ENCODE measurements at places on chromosomes 12 and 14.

- DNase-seq: no peak
These were observed 14.9 kb upstream of the SCFD1 start for GRCh38 chr14:30607156-30607780.

GRCh38 chr14:54922598-54922997 is 20.0 kb upstream of the GCH1 start:
- no peak for DNase-seq

GRCh38 chr12:39144613-39145061 is 239.2 kb upstream of the CPNE8 start:
- DNase-seq: no peak

GRCh38 chr12:6457220-6457945 is 5.5 kb downstream of the TAPBPL start:
- no peak for DNase-seq

DNA sequence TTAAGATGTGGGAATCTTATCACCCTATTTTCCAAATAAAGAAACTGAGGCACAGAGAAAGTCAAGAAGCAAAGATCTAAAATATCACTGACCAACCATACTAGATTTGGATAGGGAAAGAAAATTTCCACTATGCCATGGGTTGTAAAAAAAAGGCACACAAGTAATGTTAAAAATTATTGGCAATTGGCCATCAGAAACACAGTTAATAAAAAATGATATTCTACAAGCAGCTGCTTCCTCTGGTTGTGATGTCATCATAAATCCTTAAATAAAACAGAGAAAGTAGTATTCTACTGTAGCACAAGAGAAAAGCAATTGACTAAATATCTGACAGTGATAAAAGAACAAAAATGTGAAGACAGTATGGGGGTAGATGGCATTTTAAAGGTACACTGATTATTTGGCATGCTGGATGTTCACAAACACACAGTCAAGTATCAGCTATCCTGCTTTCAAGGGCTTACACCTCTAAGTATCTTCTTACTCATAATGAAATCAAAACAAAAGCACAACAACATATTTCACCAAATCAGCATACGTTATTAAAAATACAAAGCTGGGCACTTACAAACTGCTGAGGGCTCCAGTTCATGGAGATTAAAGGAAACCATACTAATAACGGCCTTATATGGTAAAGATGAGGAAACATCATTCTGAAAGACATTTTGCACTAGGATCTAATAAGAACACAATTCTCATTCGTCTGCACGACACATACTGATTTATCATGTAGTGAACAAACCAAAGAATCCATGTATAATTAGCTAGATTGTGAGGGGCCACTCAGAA is 45.7 kb downstream of the CORO1C start:
- DNase-seq: no peak

DNA sequence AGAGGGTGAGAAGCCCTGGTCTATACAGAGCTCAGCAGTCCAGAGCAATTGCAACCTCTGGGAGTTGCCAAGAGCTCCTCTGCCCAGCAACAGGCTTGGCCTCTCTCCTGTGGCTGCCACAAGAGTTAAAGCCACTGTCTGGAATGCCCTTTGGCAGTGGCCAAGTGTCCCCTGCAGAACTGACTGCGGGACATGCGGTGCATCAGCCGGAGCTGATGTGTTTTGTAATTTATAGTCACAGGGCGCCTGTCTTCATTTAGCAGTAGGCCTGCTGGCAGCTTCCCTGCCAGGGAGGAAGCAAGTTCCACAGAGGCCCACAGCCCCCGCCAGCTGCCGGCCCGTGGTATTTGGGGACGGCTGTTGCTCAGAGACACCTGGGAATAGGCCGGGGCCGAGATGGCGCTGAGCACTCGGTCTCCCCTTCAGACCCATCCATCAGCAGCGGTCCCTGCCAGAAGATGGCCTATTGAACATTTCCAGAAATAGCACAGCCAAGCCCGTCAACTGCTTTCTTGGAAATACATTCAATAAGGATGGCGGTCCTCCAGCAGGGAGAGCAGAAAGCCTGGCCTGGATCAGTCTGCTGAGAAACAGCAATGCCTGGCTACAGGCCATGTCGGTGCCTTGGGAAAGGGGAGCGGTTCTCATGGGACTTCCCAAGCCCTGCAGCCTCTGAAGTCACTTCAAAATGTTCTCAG is 217.4 kb downstream of the CRADD start:
- DNase-seq: no peak

DNA sequence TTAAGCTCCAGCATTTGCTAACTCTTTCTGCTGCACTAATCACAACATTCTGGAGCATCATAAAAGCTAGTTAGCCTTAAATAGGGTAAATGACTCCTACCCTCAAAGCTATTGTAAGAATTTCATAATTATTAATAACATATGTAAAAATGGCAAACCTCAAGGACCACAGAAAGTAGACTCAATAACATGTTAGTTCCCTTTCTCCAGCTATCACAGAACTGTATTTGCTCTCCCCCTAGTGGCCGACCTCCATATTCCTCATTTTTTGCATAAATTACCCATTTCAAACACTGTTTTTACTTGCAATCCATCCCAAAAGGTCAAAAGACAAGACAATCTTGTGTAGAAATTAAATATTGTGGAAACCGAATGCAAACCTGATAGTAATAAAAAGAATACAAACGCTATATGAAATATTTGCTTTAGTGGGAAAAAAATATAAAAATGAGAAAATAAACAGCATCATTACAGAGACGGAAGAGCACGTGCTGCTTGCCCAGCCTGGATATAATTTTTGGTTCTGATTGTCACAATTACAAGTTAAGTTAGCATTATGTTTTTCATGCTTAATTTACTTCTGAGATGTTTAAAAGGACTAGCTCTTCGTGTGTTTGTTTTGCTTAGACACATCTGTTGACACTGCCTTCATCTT is 97.9 kb downstream of the RERGL start:
- peak; percentile 64 for DNase-seq

DNA sequence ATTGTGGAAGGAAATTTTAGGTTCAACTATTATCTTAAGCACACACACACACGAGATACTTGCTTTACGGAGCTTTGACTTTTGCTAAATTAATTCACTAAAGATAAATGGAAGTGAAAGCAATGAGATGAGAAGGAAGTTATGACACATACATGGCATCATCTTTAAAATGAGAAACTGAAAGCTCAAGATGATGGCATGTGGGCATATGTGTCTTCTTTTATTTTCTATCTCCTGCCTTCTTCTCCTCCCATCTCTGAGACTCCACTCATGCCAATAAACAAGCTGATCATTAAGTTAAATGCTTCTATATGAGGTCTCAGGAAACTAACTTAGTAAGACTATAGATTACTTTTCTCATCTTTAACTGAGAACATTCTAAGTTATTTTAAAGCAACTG is 216.7 kb downstream of the MED13L start:
- no peak for DNase-seq

- no peak for DNase-seq
These were observed 391.8 kb upstream of the PRICKLE1 start for GRCh38 chr12:42981379-42981778.

DNA sequence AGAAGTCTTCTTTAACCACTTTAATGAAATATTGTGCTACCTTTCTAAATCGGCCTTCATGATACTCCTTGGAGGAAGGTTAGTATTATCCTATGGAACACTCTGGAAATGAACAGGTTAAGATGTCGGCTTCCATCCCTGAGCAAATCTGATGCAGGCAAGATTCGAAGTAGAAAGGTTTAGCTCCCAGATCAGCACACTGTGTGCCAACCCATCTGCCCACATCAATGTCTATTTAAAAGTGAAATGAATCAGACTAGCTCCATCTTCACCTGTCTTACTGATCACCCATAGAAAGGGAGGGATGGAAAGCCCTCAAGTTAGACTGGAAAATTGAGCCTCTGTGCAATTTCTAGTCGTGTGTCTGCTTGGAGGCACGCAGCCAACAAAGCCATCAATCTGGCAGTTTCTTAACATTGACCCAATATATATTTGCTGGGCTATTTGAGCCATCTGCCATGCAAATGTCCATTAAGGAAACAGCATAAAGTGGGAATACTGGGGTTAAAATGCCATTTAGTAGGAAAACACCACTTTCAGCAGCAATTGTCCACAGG is 506.1 kb downstream of the RMST start:
- DNase-seq: no peak
